EH (cell line): ENCODE measurements at places on chromosomes 6 and 20.

DNA sequence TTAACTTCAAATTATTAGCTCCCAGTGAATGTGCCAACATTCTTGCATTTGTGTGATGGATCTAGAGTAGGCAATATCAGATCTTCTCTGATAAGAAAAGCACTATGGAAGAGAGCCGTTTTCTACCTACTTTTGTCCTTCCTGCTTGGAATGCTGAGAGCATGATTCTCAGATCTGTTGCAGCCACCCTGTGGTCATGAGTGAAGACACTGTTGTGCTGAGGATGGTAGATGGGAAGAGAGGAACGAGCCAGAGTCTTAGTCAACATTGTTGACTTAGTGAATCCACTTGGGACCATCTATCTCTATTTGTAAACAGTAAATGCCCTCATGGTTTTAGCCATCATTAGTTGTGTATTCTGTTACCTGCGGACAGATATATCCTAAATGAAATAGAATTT is 202.6 kb downstream of the CD109 start:
- DNase-seq = no peak

DNA sequence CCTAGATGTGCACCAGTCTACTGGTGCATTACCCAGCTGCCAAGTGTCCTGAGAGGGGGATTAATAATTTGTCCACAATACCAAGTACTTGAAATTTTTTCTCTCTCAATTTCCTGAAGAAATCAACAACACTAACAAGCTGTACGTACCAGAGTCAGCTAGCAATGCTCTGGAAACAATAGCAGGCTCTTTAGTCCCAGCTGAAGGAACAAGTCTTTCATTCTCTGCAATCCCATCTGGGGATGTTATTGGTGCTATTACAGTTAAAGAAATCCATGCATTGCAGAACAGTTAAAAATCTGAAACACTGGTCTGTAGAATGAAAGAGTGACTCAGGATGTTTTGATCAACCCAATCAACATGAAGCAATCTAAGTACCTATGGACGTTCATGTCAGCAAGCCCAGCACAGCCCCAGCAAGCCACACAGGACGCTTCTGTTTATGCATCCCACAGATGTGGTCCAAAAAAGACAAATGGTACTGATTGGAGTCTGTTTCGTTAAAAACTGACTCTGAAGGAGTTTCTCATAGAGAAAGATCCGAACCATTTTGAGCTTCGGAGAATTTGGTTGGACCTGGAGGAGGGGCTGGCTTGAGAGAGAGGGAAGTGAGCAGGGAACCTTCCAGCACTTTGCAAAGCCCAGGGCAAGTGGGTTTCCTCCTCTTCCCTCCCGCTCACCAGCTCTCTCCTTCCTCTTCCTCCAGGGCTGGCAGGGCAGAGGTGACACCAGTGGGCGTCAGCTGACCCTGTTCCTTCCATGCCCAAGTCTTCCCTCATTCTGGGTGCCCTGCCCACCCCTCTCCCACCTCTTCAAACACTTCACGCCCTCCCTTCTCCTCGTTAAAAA is 11.9 kb downstream of the PRR18 start:
- no peak for DNase-seq

DNA sequence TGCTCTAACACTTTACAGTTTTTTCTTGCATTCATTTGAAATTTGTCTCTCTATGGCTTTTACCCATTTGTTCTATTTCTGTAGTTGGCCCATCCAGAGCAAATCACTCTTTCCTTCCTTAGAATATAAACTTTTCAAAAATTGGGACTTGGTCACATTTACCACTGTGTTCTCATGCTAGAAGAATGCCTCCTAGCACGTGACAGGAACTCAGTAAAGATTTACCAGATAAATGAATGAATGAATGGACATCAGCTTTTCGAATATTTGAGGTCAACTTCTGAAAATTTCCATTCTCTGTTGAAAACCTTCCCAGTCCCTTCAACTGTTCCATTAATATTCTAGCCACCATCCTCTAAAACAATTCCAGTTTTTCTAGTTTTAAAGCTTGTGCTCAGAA is 294.5 kb downstream of the CD83 start:
- DNase-seq = peak; percentile 72

DNA sequence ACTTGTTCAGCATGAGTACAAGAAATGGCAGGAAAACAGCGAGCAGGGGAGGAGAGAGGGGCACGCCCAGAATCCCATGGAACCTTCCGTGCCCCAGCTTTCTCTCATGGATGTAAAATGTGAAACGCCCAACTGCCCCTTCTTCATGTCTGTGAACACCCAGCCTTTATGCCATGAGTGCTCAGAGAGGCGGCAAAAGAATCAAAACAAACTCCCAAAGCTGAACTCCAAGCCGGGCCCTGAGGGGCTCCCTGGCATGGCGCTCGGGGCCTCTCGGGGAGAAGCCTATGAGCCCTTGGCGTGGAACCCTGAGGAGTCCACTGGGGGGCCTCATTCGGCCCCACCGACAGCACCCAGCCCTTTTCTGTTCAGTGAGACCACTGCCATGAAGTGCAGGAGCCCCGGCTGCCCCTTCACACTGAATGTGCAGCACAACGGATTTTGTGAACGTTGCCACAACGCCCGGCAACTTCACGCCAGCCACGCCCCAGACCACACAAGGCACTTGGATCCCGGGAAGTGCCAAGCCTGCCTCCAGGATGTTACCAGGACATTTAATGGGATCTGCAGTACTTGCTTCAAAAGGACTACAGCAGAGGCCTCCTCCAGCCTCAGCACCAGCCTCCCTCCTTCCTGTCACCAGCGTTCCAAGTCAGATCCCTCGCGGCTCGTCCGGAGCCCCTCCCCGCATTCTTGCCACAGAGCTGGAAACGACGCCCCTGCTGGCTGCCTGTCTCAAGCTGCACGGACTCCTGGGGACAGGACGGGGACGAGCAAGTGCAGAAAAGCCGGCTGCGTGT is 11.6 kb downstream of the TNFAIP3 start:
- DNase-seq = no peak

- DNase-seq = peak; percentile 98
Measured at GRCh38 chr20:44501448-44501847, 20.4 kb downstream of the SERINC3 start.

DNA sequence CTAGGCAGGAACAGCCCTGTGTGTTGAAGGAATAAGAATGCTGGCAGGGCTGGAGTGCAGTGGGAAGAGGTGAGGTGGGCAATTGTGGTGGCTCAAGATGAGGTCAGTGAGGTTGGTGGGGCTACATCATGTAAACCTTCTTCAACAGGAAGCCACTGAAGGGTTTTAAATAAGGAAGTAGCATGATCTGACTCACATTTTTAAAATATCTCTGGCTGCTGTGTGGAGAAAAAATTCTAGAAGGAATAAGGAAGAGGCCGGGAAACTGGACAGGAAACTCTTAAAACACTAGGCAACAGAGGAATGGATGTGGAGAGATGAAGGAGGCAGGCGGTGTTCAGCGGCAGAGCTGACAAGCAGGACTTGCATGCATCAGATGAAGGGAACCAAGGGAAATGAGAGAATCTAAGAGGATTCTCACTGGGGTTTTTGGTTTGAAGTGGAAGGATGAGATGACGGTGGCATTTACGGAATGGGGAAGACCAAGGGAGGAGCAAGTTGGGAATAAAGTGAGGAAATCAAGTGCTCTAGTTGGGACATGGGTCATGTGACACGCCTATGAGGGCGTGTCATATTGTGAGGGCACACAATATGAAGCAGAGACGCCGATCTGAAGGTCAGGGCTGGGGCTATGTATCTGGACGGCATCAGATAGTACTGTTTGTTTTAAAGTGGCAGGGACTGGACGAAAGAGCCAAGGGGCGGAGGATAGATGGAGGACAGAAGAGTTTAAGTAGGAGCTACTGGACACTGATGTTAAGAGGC is 18.2 kb downstream of the TMEM242 start:
- peak; percentile 73 for DNase-seq

DNA sequence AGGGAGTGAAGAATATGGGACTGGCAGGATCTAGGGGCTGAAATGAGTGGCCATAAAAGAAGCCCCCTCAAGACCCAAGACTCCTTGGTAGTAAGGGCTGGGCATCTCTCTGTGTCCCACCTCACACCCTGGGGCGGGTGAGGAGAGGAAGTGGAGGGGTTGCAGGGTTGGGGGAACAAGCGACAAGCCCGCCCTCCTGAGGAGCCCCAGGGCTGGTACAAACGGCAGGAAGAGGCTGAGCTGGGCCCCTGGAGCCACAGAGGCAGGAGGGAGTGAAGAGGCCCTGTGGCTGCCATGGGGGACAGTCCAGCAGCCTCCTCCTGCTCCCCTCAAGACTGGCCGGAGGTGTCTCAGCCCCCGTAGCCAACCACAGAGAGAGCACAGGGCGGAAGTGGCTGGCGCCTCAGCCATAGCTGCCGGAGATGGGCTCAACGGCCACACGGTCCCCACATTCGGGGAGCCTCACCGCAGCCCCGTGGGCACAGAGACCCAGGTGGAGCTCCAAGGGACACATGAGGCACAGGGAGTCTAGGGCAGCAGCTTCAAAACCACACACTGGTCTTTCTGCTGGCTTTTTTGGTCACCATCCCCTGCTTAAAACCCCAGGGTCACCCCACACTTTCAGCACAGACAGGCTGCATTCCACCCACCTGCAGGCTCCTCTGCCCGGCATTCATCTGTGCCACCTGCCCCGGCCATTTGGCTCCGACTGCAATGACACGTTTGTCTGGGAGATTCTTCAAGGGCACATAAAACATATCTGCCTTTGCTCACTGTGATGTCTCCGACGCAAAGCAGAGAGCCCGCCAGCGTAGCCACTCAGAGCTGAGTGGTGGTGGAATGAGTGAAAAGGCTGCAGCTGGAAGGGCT is 524 bp downstream of the C20orf203 start:
- no peak for DNase-seq

- no peak for DNase-seq
Measured at GRCh38 chr20:1283522-1284510, 17.7 kb downstream of the SNPH start.

GRCh38 chr6:52551483-52552277 is 25.2 kb downstream of the TRAM2 start:
- peak; percentile 88 for DNase-seq

DNA sequence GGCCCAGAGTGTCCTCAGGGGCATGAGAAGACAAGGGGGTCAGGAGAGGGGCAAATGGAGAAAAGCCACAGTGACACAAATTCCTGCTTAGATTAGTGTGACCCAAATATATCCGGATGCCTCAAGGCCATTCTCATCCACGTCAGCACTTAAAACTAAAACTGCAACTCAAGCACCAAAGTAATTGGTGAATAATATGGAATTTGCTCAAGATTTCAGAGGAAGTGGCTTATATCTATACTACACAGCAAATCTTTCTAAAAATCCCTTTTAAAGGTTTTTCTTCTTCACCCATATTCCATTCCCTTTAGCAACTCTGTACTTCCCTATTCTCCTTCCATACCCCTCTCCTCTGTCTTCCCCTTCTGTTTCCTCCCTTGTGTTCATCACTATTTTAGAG is 15.2 kb downstream of the DEF6 start:
- no peak for DNase-seq

DNA sequence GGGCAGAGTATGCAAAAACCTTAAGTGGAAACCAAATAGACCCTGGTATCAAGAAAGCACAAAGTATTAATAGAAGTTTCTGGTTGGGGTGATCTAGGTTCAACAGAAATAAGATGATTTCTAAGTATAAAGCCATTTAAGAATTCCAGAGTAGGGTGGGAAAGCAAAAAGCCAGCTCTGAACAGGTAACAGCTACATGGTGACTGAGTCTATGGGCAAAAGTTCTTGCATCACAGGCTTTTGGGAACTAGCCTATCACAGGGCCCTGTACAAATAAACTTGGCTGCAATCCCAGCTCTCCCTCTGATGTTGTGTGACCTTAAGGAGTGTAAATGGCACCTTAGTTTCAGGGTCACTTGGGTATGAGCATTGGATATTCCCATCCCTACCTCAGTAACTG is 5.5 kb downstream of the TCF19 start:
- no peak for DNase-seq

GRCh38 chr6:124961777-124962638 is at the start of gene RNF217:
Gene RNF217 (plus strand): TSS chr6:124962437. CDS start chr6:124962545, 108 bp downstream.
- peak; percentile 73 for DNase-seq

- DNase-seq = no peak
Measured at GRCh38 chr6:42659806-42660205, 62.6 kb downstream of the PRPH2 start.

GRCh38 chr20:45016089-45016671 is 49.9 kb downstream of the STK4 start:
- peak; percentile 79 for DNase-seq

DNA sequence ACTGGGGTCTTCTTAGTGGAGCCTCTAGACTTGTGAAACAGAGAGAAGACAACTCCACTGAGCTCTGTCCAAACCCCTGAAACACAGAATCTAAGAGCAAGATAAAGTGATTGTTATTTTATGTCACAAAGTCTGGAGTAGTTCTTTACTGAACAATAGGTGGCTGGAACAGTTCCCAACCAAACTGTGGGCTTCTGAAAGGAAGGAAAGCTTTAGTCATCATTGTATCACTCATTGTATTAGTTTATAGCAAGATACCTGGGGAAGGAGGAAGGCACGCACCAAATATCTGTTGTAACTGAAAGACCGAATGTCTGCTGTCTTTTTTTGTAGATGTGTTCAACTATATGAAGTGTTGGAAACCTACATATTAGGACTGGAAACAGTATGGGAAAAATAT is 284.9 kb upstream of the TBX18 start:
- no peak for DNase-seq

GRCh38 chr6:139676718-139677117 is 302.3 kb upstream of the CITED2 start:
- DNase-seq = no peak
